ENCODE measurements at places on chromosomes 3 and 15.

- peak; percentile 19 for DNase-seq
Observed at GRCh38 chr3:142279965-142280590, 54.7 kb upstream of the GK5 start.

DNA sequence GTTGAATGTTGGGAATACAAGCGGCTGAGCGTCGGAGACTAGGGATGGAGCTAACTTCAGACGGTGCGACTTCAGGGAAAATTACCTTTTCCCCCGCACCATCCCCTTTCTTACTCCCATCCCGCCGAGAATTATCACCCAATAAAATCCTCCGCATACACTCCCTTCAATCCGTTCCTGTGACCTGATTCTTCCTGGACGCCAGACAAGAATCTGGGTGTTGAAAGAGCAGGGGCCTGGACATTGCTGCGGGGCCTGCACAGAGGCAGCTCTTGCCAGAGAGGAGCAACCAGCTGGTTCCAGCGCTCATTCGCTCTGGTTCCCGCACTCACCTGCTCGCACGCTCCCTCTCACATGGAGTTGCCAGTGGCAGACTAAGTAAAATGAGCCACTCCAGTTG lies 241.9 kb downstream of the ALCAM start:
- DNase-seq: no peak

DNA sequence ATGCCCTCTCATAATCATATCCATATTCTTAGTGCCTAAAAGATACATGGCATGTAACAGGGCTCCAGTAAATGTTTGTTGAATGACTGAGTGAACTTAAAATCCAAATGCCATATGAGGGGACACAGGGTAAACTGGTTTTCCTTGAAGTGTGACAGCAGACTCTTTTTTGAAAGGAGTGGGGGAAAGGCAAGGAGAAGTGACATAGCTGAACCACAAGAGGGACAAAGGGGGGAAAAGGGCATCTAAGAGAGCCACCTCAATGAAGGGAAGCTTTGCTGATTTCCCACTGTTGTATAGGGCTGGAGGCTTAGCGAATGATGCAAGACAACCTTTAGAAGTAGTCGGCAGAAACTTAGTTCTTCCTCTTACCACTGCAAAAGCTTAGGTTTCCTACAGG lies 9.1 kb downstream of the TRIM42 start:
- no peak for DNase-seq

DNA sequence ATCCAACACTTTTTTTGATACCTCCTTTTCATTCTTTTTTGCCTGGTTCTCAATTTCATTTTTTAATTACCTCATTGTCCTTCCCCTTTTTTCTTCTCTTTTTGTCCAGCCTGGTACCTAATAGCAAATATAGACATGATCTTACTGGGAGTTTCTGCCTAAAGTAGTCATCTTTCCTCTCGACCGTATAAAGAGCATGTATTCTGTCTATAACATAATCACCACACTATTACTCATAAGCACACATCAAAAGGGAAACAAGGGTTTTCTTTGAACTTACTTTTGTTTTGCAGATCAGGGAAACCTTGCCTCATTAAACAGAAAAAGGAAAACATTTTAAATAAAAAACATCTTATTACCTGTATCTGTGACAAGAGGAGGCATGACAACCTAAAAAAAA lies 33.0 kb downstream of the FAM98B start:
- no peak for DNase-seq

GRCh38 chr3:112829046-112829445 lies 17.6 kb downstream of the CD200R1L start:
- no peak for DNase-seq

DNA sequence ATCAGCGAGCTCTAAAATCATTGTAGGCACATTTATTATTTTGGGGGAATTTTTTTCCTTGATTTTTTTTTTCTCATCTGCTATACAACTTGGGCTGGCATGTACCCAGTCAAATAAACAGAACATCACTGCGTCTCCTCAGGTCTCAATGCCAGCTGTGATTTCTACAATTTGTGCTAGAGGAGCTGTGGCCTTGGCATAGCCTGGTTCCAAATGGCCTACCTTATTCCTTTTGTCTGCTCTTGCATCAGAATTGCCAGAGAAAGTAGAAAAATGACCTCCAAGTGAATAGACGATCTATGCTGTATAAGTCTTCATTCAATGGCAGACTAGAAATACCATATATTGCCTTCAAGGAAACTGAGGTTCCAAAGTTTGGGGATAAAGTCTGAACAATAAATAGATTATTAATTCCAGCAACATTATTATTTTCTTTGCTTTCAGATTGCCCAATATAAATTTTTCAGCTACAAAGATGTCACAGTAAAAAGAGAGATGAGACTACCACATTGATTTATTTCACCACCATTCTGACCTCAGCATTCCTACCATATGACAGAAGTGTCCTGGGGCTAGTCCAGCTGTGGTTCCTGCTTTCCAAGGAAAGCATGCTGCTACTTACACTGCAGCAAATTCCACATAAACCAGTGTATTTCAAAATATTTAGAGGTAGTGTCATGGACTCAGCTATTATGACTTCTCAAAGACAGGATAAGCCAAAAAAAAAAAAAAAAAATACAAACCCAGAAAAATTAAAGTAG lies 493.9 kb upstream of the ZNF385D start:
- DNase-seq: no peak

- no peak for DNase-seq
Observed at GRCh38 chr15:60540002-60540651, 61.2 kb upstream of the ICE2 start.

DNA sequence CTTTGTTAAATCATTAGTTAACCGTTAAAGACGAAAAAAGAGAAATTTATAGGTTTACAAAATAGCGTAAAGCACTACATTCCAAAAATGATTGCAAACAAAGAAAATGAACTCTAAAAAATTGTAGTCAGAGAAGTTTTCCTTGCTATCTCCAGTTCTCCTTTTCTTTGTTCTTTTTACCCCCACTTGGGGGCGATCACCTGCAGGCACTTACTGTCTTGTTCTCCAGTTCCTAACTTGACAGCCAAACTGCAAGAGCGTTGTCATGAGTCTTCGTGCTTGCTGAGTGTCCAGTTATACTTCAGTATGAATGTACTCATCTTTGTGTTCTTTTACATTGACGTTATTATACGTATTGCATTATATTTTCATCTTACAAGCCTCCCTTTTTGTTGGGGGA lies 54.5 kb downstream of the CHD2 start:
- no peak for DNase-seq

DNA sequence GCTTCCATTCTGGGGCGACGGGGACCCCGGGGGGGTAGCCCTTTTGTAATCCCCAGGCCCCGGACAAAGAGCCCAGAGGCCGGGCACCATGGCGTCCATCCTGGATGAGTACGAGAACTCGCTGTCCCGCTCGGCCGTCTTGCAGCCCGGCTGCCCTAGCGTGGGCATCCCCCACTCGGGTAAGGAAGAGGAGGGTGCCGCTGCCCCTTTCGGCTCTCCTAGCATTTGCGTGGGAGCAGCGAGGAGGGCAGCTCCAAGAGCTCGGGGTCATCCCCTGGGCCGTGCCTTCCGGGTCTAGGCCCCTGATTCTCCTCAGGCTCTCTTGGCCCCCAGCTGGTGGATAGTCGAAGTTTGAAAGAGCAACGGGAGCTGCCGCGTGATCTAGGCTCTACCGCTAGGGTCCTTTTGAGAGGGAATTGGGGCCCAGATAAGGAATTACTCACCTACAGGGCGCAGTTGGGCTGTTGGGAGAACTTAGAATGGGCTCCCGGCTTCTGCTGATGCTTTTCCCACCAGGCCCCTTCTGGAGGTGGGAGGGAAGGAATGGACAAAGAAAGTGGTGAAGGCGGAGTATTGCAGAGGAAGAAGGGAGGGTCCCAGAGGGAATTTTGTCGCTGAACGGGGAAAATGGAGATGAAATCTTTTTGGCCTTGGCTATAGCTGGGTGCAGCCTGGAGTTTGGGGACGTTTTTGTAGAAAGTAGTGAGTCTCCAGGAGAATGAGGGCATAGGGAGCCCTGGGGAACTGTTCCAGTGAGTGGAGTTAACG lies 615 bp downstream of the VPS18 start:
- no peak for DNase-seq

DNA sequence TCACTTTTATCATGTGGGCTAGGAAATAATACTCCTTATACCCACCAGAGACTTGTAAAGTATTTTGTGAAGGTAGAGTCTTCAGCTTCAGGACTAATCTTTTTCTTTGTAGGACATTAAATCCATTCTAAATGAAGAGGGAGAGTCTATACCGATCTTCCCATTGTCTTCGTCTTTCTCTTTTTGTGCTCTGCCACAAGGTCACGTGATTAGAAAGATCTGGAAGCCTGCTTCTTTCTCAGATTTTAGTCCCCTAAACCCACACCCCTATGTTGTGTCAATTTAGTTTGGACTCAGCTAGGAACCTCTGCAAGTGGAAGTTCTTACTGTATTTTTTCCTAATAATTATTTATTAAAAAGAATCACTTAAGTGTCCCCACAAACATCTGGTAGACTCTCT lies 507.3 kb downstream of the PYDC2 start:
- no peak for DNase-seq

DNA sequence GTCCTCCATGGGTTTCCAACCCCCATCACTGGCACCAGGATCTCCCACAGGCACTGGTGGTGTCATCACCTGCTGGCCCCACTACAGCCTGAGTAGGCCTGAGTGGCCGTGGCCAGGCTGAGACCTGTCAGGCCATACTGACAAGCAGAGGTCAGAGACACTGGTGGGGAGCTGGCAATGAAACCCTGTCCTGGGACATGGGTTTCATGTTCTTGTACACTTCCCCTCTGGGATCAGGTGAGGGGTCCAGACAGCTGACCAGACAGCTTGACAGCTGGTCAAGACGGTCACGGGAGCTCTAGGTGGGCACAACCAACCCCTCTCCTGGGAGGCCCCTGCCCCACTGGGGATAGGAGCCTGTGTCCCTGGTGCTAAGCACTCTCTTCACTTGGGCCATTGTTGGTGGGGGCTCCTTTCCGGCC lies 13.1 kb downstream of the ZBTB47 start:
- DNase-seq: no peak
